ENCODE measurements at places on chromosomes 16 and 17.

GRCh38 chr16:71230122-71230845, at the start of gene HYDIN:
Gene HYDIN (minus strand): TSS chr16:71230722. CDS start chr16:71186895, 43,827 bp downstream.
- no peak for DNase-seq

DNA sequence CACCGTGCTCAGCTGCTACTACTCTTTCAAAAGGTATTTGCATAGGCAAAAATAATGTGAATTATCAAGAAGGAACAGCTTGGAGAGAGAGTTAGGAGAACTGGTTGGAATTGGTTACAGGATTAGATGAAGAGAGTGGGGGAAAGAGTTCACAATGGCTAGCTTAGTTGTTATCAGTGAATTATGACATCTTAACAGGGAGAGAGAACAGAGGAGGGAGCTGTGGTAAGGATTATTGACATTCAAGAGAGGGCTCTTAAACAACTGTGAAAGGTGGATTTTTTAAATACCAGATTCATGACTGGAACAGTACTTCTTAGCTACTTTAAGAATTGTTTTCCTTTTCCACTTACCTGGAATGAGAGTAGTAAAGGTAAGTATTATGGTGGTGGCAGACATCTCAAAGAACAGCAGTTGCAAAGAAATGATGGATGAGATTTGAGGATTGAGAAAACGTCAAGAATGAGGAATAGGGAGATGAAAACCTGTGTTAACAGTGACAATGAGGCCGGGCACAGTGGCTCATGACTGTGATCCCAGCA, 43.9 kb upstream of the SLC5A11 start:
- no peak for DNase-seq

DNA sequence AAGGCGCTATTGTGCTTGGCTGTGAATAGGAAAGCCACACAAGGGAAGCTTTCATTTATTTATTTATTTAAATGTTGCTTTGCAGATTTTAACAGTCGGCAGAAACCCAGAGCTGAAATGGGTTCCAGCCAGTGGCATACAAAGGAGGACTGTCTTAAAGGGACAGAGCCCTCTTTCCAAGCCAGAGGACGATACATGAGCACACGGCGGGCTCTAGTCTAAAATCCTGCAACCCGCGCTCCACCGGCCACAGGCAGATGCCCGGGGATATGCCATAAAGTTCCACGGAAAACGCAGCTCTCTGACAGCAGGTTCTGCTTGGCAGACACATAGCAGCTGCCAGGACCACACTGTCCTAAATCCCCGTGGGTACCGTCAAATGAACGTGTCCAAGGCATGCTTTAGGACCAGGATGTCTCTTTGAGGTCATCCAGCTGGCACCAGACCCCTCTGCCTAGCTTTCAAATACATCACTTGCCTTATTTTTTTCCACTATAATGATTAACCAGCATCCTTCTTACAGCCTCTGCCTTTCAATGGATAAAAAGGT, 64.6 kb downstream of the CYTH1 start:
- no peak for DNase-seq

DNA sequence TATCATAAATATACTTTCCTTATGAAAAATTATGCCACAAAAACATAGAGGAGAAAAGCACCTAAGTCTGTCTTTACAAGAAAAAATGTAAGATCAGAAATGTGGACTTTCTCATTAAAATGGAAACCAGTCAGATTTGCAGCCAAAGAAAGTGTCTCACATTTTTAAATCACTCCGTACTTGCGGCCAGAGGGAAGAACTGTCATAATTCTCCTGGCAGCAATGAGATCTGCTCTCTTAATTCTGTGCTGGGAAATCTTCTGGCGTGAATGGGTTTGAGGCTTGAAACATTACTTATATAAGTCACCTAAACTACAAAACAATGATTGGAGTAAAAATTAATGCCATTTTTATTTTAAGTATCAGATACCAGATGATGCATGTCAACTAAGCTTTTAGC, 10.7 kb downstream of the C16orf95 start:
- no peak for DNase-seq

DNA sequence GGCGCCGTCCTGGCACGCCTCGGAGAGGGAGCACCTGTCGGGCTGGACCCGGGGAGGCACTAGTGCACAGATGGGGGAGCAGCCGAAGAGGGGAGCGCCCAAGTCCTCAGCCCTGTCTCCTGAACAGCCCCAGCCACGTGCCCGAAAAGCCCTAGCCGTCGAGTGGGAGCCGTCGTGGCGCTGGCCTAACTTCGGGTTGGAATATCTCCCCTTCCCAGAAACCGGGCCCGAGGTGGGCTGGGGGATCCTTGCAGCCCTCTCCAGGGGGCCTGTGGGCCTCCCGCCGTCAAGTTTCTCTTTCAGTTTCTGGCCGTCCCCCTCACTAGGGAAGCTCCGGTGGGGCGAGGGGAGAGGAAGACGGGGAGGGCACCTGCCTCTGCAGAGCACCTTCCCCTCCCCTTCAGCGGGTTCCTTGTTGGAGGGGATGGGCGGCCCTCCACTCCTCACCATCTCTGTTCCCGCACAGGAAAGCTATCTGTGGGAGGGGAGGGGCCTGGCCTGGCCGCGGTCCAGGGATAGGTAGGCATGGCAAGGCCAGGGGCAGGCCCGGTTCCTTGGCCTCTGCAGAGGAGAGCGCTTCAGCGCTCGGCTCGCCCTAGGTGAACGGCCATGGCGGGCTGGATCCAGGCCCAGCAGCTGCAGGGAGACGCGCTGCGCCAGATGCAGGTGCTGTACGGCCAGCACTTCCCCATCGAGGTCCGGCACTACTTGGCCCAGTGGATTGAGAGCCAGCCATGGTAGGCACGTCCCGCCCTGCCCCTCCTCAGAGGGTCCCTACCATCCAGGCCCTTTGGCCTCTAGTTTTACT, 709 bp downstream of the STAT5A start:
- peak; percentile 33 for DNase-seq

DNA sequence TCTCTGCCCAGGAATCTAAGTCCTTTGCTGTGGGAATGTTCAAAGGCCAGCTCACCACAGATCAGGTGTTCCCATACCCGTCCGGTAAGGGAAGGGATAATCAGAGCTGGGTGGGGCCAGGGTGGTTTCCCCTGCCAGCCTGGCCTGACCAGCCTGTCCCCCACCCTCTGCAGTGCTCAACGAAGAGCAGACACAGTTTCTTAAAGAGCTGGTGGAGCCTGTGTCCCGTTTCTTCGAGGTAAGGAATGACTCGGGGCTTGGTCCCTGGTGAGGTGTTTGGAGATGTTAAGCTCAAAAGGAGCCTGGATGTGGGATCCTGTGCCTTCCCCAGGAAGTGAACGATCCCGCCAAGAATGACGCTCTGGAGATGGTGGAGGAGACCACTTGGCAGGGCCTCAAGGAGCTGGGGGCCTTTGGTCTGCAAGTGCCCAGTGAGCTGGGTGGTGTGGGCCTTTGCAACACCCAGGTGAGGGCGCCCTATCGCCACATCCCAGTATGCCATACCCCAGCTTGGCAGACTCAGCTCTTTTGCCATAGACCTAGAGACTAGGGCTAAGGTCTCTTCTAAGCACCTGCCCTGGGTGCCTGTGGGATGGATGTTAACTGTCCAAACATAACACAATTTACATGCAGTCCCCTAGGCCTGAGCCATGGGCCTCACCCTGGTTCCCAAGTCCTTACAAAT, 997 bp downstream of the ACADVL start:
- no peak for DNase-seq

DNA sequence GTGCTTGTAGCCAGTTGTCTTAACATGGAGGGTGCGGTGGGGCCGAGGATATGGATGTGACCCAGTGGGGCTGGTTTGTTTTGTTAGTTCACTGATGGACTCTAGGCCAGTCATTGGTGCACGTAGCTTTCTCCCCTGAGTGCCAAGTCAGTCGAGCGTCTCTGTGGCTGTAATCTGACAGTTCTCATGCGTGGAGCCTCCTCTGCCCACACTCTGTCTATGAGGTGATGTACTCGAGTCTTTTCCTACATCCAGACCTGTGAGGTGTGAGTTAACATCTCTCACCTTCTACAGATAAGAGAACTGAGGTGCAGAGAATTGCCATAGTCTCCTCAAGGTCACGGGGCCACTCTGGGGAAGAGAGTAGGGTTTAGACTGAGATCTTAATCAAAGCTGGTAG, 90.2 kb downstream of the MARCHF10 start:
- no peak for DNase-seq

DNA sequence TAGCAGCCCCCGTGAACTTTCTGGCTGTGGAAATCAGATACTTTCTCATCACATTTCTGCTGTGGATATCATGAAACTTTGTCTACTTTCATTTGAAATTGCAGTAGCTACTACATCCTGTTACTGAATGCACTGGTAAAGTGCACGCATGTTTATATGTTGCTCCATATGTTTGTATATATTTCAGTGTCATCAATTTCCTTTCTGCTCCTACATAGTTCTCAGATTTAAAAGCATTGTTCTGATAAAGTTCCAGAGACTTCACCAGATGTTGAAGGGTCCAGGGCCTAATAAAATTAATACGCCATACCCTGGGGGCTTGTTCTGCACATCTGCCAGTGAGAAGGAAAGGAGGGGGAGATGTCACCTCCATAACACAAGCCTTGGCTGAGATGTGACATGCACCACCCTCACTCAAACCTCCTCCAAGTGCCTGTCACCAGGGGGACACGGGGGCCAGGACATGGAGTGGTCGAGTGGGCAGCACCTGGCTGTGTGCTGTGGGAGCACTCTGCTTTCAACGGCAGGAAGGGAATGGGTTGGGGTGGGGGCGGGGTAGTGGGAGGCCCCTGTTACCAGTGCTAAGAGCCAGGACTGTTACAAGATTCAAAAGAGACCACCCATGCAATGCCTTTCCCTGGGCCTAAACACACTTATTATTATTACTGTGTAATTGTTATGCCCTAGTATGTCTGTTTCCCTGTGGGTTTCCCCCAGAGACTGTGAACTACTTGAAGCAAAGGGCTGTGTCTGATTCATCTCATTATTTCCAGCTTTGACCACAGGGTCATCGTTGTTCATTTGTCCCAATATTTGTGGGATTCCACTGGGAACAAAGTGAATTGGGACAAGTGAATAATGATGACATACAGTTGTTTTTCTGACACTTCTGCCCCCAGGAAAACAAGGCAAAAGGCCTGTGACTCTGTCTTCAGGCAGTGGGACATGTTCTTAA, 193.4 kb downstream of the FOXL1 start:
- DNase-seq, result no peak

DNA sequence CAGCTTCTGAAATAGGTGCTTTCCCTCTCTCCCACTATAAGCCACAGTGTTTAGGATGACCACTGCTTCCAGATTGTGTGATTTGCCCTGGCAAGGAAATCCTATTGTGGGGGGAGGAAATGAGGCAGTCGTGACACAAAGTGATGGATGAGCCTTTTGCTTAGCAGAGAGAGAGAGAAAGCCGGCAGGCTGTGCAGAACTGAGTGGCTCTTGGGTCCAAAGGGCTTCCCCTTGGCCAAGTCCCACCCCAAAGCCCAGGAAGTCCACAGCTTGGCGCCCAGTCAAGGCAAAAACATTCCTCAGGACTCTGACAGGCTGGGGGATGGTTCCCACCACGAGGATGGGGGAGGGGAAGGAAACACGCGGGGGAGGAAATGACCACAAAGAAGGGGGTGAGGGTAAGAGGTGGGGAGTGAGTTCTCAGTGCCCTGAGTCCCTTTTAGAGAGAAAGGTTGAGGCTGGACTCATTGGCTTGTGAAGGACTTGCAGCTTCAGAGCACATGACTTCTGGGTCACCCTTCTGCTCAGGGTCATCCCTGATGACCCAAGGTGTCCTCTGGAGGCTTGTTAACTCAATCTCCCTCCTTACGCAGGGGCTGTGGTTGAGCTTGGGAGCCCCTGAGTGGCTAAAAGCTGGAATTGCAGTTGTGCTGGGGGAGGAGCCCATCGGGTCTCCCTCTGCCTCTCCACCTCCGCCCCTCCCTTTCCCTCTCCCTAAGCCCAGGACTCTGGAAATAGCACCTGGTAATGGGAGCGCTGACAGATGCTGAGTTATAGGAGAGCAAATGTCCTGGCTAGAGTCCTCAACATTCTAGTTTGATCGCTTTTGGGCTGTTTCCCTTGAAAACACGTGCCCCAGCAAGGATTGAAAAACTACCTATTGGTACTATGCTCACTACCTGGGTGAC, 10.3 kb upstream of the MSL1 start:
- no peak for DNase-seq

GRCh38 chr16:87939562-87940423, 3.5 kb upstream of the CA5A start:
- no peak for DNase-seq

- DNase-seq, result no peak
Observed at GRCh38 chr16:67277294-67277998, 1.9 kb upstream of the PLEKHG4 start.

DNA sequence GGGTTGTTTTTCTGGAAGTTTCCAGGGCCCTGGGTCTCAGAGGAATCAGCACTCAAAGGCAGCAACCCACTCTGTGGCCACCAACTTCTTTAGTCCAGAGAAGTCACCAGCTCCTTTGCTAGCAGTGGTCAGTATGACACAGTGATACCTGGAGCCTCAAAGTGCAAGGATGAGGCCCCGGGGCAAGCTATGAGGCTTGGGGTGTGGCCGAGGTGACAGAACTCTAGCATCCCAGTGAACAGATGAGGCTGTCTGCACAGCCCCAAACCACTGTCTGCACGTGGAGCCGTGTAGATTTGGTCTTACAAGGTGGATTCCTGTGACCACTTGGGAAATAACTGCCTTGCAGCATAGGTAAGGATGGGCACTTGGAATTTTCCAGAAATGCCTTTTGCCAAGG, 24.9 kb downstream of the TEKT5 start:
- no peak for DNase-seq

GRCh38 chr16:85153656-85154091, 41.4 kb upstream of the CIBAR2 start:
- no peak for DNase-seq

DNA sequence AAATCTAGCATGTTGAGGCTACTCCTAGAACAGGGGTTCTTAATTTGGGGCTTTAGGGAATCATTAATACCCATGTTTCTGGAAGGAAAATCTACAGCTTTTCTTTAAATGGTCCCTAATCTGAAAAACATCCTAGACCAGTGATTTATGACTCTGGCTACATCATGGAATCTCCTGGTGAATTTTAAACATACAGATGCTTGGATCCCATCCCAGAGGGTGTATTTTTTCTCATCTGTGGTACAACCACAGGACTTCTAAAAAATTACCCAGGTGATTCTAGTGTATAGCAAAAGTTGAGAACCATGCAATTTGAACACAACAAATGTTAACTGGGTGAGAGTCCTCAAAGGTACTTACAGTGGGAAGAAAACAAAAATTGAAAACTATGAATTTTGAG, 41.5 kb downstream of the KANSL1 start:
- DNase-seq, result no peak

DNA sequence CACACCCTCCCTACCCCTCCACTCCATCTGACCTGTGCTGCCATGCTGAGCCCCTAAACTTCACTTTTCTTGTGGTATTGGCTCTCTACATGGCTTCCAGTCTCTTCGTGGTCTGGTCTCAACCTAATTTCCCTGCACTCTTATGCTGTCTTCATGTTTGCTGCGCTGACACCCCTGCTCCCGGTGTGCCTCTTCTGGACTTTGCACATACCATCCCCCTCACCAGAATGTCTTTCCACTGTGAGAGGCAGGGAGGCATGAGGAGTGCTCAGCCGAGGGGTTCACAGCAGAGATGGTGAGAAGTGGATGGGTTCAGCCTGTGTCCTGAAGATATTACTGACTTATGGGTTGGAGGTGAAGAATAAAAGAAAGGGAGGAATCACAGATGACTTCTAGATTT, 2.5 kb downstream of the TNFSF12 start:
- DNase-seq, result no peak

GRCh38 chr17:50834429-50835300, 721 bp upstream of the WFIKKN2 start:
- DNase-seq, result no peak
